ENCODE measurements at places on chromosomes 12 and 14. TPM values are rescaled to one million over a fixed set of nuclear protein-coding genes. Genes with fewer than 3 reads are reported as not detected.

GRCh38 chr14:61477712-61478462 lies 156.5 kb downstream of the PRKCH start:
- DNase-seq: no peak

- no peak for DNase-seq
Observed at GRCh38 chr12:13365748-13366366, 169.3 kb downstream of the EMP1 start.

DNA sequence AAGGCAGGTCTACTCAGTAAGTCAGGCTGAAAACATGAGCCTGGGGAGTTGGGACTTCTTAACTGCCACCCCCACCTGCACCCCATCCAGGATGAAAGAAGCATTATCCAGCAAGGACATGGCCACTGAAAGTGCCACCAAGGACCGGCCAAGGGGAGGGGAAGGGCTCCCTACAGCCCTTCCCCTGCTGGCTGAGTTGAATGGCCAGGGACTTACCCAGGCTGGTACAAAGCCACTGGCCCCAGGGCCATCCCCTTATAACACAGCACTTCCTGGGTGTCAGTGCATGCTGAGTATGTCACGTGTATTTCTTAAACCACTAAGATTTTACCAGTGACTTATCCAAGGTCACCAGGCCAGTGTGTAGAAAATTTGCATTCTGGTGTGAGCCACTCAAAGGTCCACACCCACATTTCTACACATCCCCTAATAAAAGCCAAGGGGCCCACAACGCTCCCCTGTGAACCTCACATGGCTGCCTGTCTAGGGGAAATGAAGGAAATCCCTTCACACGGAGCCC lies 29.3 kb upstream of the ZFP36L1 start:
- no peak for DNase-seq

GRCh38 chr14:36619853-36620252 lies 37.4 kb upstream of the NKX2-8 start:
- no peak for DNase-seq

DNA sequence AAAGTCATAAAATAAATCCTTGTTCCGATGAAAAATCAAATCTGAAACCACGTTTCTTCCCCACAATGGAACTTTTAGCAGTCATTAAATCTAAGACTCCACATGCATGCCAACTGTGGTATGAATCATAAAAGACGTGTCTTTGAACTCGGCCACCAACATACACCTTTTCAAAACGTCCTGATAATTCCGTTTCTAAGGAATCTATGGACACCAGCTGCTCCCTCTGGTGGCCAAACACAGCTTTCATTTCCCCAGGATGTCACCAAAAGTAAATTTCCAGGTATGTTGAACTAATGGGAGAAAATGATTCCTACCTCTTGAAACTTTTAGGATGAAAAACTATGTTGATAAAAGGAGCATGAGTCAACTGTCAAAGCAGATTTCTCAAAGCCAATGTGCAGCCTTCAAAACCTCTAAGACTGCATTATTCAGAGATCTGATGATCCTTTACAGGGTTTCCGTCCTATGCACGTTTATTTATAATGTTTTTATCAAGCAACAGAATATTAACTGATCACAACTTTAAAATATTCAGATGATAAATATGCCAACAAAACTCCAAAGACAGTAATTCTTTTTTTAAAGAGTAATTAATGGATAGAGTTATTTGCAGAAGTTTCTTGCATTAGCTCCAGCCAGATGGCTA lies 96.2 kb downstream of the CIT start:
- peak; percentile 33 for DNase-seq

The TUNAR gene
- total RNA-seq: not detected

The ST8SIA1 gene
- 0.17 TPM for total RNA-seq

- no peak for DNase-seq
Observed at GRCh38 chr14:61525293-61526011, 169.9 kb upstream of the HIF1A start.

GRCh38 chr14:68982581-68982980 lies 3.5 kb upstream of the ACTN1 start:
- no peak for DNase-seq

- DNase-seq: no peak
Observed at GRCh38 chr14:69684461-69685217, 73.2 kb downstream of the SUSD6 start.

The PGF gene
- total RNA-seq: 32.2 TPM

DNA sequence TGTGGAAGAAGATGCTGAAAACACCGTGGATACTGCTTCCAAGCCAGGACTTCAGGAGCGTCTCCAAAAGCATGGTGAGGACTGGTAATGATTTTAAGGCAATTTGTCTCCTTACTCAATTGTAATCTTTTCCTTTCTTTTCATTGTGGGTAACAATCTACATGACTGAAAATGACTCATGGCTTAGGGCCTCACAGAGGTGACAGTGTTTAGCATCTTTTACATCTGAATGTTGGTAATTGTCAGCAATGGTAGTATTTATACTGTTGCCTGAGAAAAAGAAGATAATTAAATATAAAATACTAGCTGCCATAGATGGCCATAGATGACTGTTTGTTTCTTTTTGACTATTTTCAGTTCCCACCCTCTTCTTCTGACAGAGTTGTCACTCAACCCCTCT lies 31.6 kb downstream of the TULP3 start:
- DNase-seq: peak; percentile 16

GRCh38 chr12:40106655-40107054 lies 774 bp upstream of the SLC2A13 start:
- no peak for DNase-seq

DNA sequence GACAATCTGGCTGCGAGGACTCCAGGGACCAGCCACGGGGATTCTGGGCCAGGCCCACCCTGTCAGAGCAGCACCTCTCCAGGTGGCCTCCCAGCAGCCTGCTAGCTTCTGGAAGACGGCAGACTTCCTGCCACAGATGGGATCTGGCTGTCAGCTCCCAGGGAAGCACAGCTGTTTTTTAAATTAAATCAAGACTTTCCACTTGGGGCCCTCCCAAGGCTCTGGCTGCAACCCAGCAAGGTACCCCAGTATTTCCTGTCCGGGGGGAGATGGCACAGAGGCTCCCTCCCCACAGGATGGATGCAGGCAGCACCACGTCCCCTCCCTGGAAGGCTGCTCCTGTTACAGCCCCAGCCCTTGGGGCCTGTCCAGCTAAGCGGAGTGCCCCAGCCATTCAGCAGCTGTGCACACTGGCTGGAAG lies 56.9 kb downstream of the ACTN1 start:
- DNase-seq: no peak

- no peak for DNase-seq
Observed at GRCh38 chr14:96121660-96122395, 82.7 kb downstream of the C14orf132 start.

The ADAM21 gene
- total RNA-seq: not detected

The RFX4 gene
- total RNA-seq: not detected

The C12orf50 gene
- total RNA-seq: 0.20 TPM

DNA sequence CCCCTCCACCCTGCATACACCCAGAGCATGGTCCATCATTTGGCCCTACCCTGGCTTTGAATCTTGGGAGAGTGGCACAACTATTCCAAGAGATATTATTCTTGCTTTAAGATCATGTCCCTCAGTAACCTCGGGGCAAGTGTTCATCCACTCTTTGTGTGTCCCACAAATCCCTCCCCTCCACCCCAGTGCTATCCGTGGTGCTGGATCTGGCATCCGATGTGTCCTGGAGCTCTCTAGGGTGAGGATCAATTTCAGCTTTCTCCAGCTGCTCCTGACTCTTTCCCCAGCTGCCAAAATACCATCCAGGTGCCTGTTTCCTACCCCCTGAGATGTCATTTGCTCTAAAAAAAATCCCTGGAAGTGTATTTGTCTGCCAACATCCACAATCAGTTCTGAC lies 64.8 kb upstream of the CMKLR1 start:
- DNase-seq: peak; percentile 21

The ITGA7 gene
- 21.4 TPM for total RNA-seq

DNA sequence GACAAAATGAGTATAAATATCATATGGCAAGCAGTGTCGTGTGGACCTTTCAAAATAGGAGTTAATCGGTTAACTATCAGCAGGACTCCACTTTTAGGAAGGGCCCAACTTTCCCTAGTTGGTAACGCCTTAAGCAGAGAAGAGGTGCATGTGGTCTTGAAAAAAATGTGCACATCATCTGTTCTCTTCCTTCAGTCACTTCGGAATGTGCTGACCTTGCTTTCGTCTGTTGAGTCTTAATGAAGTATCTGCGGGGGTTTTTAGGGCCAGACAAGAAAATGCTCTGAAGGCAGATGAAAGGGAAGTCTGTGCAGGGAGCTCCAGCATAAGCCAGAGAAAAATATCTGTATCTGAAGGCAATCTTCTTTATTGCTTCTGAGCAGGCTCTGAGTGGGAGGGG lies 185.2 kb downstream of the AEBP2 start:
- peak; percentile 90 for DNase-seq

The INHBC gene
- not detected for total RNA-seq

The PTCSC3 gene
- total RNA-seq: not detected

GRCh38 chr14:87066221-87066817 lies 926.7 kb downstream of the GALC start:
- peak; percentile 22 for DNase-seq

The TAS2R42 gene
- total RNA-seq: not detected

DNA sequence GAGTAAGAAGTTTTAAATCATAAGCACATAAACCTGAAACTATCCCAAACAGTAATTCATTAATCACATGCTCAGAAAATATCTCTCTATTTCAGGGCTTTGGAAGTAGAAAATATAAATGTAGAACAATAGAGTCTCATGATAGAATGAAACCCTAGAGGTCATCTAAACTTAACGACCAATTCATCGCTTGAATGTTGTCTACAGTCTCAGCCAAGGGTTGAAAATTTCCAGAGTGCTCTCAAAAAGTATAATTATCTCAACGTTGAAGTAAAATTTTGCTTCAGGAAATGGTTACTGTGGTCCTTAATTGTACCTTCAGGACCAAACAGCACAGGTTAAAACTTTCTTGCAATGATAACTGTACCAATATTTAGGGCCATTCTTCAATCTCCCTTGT lies 1053.6 kb upstream of the SEL1L start:
- no peak for DNase-seq

DNA sequence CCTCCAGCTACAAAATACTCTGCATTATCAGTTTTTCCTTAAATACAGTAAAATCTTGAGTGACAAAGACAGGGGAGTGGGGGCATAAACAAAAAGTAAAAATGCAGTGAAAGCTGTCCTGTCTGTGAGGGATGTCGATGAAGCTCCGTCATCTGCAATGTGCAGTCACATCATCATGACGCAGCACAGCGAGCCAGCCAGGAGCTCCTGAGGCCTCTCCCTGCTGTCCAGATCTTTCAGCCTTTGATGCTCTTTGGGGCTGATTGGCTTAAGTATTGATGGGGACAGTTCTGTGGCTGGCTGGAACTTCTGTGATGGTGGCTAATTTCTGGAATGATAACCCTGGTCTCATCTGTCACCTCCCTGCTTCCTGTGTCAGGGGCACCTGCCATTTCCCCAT lies 54.6 kb upstream of the TRAF3 start:
- no peak for DNase-seq
